ENCODE measurements at places on chromosomes 16 and 17. TPM values are rescaled to one million over a fixed set of nuclear protein-coding genes. Genes with fewer than 3 reads are reported as not detected.

TAX1BP3 gene
- 220 TPM for total RNA-seq

- H3K4me1 ChIP-seq = peaks cover 39% of the 10 kb centered on the region
- H3K4me3 ChIP-seq = no peak overlapping the region
- peaks cover 5% of the 10 kb centered on the region for H3K27me3 ChIP-seq
- H3K36me3 ChIP-seq = peaks cover 4% of the 10 kb centered on the region
- H3K27ac ChIP-seq = peak overlapping the region; percentile 73
These were observed 6.6 kb downstream of the PNMT start for GRCh38 chr17:39674702-39675389.

DNA sequence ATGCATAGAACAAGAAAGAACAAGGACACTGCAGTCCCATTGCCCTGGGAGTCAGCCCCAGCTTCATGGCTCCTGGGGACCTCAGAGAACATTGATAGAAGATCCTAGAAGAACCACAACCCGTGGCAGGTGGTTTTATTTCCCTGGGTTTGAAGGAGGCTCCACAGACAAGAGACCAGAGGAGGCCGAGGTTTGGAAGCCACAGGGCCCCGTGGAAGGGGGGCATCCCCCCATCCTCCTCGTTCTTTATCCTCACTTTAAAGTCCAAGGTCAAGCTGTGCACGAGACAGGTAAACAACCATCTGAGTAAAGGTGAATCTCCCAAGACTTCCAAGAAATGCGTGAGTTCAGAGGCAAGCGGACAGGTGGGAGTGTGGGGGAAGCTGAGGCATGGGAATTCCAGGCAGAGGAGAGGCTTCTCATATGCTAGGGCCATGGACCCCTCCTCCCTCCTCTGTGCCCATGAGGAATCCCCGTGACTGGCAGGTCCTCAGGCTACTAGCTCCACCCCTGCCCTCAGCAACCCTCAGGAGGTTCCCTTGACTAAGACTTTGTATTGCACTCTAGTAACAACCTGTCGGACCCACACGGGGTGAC is 849 bp upstream of the SULT1A1 start:
- H3K4me3 ChIP-seq = no peak overlapping the region
- no peak overlapping the region for H3K27ac ChIP-seq
- no peaks in the 10 kb centered on the region for H3K36me3 ChIP-seq
- no peak for DNase-seq
- peaks cover 19% of the 10 kb centered on the region for H3K4me1 ChIP-seq

HP gene
- 0.65 TPM for total RNA-seq

DNA sequence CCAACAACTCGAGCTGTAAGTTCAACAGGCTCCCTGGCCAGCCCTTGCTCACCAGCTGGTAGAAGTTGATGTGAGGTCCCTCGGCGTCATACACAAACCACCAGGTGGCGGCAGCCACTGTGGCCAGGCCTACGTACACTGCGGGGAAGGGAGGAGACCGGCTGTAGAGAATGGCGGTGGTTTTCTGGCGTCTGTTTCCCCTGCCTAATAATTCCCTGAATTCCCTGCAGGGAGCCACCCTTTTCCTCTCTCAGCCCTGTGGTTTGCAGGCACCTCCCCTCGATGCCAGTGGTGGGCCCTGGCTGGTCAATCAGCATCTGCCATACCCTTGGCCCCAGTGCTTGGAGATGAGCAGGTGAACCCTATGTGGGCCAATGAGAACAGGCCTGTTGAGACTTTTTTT is 18.9 kb upstream of the P2RX1 start:
- peaks cover 10% of the 10 kb centered on the region for H3K36me3 ChIP-seq
- DNase-seq = no peak
- no peak overlapping the region for H3K27ac ChIP-seq
- no peak overlapping the region for H3K4me3 ChIP-seq
- no peaks in the 10 kb centered on the region for H3K4me1 ChIP-seq
- H3K27me3 ChIP-seq = no peaks in the 10 kb centered on the region
